ENCODE measurements at places on chromosomes 7 and 10.

GRCh38 chr10:42836771-42837468 is 54.3 kb downstream of the BMS1 start:
- no peak for DNase-seq

DNA sequence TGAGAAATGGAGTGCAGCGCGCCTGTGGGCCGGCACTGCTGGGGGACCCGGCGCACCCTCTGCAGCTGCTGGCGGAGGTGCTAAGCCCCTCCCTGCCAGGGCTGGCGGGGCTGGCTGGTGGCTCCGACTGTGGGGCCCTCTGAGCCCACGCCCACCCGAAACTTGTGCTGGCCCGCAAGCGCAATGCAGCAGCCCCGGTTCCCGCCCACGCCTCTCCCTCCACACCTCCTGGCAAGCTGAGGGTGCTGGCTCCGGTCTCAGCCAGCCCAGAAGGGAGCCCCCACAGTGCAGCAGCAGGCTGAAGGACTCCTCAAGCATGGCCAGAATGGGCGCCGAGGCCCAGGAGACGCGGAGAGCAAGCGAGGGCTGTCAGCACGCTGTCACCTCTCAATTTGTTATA is 1063.0 kb upstream of the AUTS2 start:
- DNase-seq, result no peak

- no peak for DNase-seq
Measured at GRCh38 chr10:107686095-107686494, 521.6 kb upstream of the SORCS1 start.

- no peak for DNase-seq
Measured at GRCh38 chr10:42954766-42955492, 121.9 kb upstream of the RET start.

- no peak for DNase-seq
Measured at GRCh38 chr7:135960709-135961451, 16.3 kb downstream of the MTPN start.

DNA sequence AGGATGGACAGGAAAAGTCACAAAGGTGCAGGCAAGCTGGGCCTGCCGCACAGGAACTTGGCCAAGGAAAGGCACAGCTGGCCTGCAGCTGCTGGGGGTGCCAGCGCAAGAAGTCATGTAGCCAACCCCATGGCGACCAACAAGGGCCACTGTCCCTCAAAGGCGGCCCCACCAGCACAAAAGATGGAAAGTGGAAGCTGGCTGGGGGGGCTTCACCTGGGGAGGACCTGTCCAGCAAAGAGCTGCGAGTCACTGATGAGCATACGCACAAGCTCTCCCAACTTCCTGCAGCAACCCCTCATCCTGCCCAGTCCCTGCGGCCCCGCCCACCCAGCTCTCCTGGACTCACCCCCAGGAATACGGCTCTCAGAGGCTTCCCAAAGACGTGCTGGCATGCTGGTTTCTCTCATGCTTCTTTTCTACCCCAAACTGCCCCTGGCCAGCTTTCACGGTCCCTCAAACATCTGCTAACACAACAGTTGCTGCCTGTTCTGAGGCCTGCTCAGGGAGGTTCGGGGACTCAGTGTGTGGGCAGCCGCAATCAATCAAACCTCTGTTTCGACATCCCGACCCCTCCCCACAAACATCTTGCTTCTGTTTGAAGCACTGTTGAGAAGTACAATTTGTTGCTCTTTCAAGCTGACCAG is 67.6 kb downstream of the FAM53B start:
- DNase-seq, result no peak

DNA sequence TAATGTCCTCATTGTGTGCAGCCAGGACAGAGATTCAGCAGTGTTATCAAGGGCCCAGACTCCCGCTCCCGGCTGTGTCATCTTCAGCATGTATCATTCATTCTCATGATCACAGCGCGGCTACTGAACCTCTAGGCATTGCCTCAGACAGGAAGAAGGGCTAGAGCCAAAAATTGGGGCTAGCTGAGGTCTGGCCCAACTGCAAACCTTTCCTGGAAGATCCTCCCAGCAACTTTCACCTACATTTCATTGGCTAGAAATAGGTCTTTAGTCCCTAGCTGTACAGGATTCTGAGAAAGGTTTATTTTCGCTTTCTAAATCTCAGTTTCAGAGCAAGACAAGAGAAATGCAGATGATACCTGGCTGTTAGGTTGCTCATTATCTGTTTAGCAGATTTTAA is 81.9 kb downstream of the CREM start:
- no peak for DNase-seq

DNA sequence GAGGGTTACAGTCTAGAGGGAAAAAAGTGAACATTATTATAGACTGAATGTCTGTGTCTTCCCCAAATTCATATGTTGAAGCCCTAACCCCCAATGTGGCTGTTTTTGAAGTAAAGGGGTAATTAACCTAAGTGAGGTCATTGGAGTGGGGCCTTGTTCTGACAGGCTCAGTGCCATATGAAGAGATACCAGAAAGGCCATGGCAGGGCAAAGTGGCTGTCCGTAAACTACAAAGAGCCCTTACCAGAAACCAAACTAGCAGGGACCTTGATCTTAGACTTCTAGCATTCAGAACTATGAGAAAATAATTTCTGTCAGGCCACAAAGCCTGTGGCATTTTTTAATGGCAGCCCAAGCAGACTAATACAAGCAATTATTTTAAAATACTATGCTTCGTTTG is 8.7 kb downstream of the TMEM209 start:
- no peak for DNase-seq

DNA sequence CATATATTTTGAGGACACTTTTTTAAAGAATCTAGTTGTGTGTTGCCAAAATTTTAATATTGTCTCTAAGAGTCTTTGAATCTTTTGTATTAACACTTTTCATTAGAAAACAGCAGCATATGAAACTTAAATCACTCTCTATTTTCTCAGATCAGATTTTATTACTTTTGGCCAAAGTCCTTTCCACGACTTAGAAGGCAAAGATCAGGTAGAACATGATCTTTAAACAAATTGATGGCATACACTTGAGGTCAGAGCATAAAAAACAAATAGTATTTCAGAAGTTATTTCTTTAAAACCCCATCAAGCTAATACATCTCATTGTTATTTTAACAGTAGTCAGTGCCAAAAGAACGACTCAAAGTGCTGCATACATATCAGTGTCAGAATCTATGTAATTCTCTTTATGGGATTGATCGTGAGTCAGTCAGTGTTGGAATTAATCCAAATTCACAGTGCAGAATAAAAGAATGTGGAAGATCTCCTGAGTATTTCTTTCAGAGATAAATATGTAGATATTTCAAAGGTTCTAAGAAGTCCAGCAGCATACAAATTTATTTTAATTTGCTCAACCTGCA is 9.6 kb upstream of the AGMO start:
- no peak for DNase-seq

- DNase-seq, result no peak
Measured at GRCh38 chr10:95445223-95445836, 115.8 kb downstream of the SORBS1 start.

DNA sequence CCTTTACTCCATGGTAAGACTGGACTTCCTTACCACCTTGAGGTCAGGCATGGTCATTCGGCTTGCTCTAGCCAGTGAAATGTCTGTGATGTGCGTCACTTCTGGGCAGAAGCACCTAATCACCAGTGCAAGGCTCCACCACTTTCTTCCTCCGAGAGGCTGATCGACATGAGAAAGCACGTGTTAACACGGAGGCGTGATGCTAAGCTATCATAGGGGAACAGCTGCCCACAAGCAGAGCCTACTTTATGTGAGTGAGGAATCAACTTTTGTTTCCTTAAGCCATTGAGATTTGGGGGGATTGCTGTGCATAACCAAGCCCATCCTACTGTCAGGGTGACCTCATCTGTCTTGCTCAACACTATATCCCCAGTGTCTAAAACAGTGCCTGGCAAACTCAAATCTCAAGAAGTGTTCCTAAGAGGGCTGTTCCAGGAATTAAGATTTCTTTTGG is 23.1 kb upstream of the SAR1A start:
- no peak for DNase-seq

- no peak for DNase-seq
Measured at GRCh38 chr10:125054669-125055268, 105.6 kb downstream of the CTBP2 start.

DNA sequence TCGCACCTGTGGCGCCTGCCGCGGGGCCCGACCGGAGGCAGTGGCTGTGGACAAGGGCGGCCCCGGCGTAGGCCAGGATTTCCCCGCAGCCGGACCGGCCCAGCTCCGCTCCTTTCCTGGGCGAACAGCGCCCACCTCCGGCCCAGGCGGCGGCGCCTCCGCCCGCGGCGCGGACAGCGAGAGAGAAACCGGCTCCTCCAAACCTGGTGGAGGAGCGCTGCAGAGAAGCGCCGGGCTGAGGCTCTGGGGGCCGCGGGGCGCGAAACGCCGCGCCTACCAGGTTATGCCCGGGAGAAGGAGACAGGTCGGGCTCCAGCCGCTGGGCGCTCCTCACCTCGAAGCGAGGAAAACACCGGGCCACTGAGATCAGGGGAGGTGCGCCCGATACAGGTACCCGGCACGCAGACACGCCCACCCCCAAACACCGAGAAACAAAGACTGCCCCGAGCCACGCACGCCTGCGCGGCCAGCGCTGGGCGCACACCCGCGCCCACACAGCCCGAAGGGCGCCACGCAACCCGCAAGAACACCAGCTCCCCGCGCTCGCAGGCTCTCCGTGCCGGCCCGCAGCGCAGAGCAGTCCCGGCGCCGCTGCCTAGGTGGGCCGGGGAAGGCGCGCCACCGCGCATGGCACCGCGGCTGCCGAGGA is 3.3 kb downstream of the GRID1 start:
- DNase-seq, result peak; percentile 47

GRCh38 chr7:148182264-148182663 is 408.3 kb upstream of the C7orf33 start:
- no peak for DNase-seq

DNA sequence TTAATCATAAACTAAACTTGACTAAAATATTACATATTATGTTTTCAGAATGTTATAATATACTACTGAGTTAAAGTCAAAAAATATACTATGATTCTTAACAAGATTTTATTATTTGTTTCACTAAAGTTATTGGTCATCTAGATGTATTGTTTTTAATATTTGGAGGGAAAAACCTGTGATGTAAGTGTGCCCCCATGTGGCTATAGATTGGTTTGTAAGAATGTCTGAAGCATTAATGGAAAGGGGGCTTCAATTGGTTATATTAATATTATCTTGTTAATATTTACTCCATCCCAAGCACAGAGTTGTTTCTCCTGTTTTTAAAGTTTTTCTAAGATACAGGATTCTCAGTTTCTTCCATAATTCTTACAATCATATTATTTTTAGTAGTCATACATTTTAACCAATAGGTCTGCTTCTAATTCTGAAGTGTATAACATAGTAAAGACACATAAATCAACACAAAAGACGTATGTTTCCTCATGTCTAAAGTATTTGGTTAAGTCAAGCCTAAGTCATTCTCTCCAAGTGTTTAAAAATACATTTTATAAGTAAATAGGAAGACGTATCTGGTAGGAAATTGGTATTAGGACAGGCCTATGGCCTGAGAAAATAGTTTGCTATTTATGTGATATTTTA is 58.0 kb downstream of the GNAT3 start:
- peak; percentile 7 for DNase-seq

GRCh38 chr7:20030915-20031362 is 186.2 kb downstream of the MACC1 start:
- DNase-seq, result no peak

GRCh38 chr10:64275774-64276173 is 754.6 kb downstream of the REEP3 start:
- no peak for DNase-seq

- no peak for DNase-seq
Measured at GRCh38 chr10:46216836-46217751, 69.7 kb upstream of the ANTXRL start.

DNA sequence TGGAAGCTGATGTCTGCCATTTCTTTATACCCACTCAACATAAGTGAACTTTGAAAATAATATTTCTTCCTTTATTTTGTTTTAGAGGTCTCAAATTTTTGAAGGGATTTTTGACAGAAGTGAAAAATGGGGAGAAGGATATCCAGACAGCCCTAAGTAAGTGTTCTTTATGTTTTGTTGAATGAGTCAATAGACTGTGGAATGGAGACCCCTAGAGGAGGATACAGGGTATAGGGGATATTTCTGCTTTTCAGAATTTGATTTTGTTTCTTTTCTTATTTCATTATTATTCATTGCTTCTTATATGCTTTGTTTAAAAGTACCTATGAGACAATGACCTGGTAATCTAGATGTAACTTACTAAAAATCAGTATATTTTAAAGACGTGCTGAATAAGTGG is 34.4 kb downstream of the PLEKHA8 start:
- DNase-seq, result peak; percentile 5

DNA sequence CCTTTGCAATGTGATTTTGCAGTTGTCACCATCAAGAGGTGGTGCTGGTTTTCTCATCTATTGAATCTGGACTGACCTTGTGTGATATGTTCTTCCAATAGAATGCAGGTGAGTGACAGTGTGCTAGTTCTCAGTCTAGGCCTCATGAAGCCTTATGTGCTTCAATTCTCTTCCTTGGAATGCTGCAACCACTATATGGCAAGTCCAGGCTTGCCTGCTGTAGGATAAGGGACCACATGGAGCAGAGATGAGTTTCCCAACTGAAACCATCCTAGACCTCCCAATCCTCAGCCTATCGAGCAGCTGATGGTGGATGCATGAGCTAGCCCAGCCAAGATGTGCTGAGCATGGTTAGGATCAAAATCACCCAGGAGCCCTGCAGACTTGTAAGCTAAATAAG is 32.6 kb upstream of the ARHGAP21 start:
- no peak for DNase-seq

- no peak for DNase-seq
Measured at GRCh38 chr7:131383417-131384285, 56.0 kb downstream of the MKLN1 start.

- DNase-seq, result no peak
Measured at GRCh38 chr7:102942181-102942866, 29.5 kb downstream of the LRRC17 start.

DNA sequence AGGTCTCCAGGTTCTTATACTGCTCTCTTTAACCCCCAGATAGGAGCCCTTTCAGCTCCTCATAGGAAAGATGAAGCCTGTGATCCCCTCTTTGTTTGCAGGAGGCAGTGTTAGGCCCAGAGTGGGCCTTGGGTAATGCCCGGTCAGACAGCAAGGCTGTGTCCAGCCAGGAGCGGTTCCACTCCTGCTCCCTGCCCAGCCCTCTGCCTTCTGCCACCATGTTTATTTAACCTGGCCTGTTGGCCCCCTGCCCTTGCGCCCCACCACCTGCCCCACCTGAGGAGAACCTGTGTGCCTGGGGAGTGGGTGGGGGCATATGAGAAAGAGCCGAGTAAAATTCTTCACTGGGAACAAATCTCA is 24.3 kb downstream of the CDH23 start:
- no peak for DNase-seq

- DNase-seq, result no peak
Measured at GRCh38 chr7:111475959-111476358, 86.3 kb downstream of the IMMP2L start.

GRCh38 chr10:24929904-24930303 is 22.5 kb downstream of the PRTFDC1 start:
- no peak for DNase-seq

- DNase-seq, result no peak
Measured at GRCh38 chr7:51482976-51483375, 166.4 kb upstream of the COBL start.

GRCh38 chr10:36171556-36171952 is 529.5 kb upstream of the FZD8 start:
- no peak for DNase-seq
